ENCODE measurements at places on chromosomes 5 and 9.

GRCh38 chr5:10595672-10596309 is 31.9 kb downstream of the ANKRD33B start:
- DNase-seq, result peak; percentile 85

- DNase-seq, result no peak
These were observed 28.4 kb downstream of the SYK start for GRCh38 chr9:90830051-90830450.

DNA sequence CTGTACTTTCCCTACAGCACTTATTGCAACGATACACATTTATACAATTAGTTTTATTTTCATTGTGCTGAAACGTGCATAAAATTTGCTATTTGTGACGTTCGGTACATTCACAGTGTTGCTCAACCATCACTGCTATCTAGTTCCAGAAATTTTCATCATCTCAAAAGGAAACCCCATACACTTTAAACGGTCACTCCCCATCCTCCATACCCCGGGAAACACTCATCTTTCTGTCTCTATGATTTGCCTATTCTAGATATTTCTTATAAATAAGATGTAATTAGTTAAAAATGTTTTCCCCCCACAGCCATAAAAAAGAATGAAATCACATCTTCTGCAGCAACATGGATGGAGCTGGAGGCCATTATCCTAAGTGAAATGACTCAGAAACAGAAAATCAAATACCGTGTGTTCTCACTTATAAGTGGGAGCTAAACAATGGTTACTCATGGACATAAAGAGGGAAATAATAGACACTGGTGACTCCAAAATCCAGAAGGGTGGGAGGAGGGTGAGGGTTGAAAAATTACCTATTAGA is 40.2 kb upstream of the TEX48 start:
- no peak for DNase-seq

- no peak for DNase-seq
These were observed 421.3 kb downstream of the ACTL7B start for GRCh38 chr9:108434502-108434901.

- peak; percentile 68 for DNase-seq
These were observed 406.9 kb upstream of the ACTBL2 start for GRCh38 chr5:57889558-57889957.

GRCh38 chr5:181161534-181162175 is 14.3 kb downstream of the OR2V2 start:
- DNase-seq, result no peak

- DNase-seq, result peak; percentile 85
These were observed 22.8 kb downstream of the SMIM3 start for GRCh38 chr5:150801117-150801927.

DNA sequence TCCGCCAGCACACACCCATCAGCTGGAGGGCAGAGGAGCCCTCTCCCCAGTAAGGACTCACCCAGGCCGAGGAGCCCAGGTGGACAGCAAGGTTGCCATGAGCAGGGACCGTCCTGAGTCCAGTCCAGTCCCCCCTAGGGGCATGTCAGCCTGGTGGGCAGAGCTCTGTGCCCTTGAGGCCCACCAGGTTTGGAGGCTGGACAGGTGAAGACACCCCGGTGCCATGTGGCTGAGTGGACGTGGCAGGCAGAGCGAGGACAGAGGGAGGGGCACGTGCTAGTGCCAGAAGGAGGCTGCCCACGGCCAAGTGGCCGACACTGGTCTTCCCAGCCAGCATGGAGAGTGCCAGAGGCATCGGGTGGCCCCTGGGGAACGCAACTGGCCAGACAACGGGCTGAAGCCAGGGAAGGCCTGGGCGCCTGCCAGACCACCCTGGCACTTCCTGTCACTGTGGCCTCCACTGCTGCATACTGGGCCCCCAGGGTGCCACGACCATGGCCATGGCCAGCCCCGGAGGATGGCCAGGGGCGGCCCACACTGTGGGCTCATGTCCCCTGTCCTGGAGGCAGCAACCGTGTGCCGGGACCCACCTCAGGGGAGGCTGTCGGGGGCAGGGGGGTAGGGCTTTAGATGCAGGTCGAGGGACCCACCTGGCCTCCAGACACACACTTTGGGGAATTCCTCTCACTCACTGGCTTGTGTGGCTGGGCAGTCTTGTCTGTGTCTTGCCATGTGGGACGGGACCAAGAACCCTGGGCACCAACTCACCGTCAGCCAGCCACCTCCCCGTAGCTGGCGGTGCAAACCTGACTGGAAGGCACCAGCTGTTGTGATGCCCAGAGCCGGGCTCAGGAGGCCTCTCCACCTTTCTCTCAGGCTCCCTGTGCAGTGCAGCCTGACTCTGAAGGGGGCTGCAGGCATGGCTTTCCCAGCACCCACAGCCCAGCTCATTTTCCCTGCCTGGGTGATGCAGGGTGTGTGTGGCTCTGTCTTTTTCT is 42.3 kb upstream of the LPCAT1 start:
- DNase-seq, result no peak

DNA sequence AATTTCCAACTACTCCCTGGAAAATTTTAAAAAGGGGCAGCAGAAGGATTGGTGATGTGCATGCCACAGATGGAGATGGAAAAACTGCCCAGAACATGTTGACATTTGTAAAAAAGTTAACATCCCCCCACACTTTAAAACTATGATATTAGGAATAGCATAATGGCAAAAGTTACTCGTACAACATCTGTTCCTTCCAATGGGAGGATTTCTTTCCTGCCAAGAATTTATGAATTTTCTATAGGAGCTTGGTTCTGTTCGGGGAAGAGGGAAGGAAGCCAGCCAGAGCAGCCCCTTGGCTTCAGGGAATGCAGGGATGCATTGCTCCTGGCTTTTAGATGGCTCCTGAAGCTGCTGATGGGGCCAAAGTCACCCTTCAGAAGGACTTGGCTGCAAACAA is 22.7 kb downstream of the KLF4 start:
- DNase-seq, result no peak

- DNase-seq, result no peak
These were observed 30.5 kb upstream of the F2RL1 start for GRCh38 chr5:76788362-76788761.

DNA sequence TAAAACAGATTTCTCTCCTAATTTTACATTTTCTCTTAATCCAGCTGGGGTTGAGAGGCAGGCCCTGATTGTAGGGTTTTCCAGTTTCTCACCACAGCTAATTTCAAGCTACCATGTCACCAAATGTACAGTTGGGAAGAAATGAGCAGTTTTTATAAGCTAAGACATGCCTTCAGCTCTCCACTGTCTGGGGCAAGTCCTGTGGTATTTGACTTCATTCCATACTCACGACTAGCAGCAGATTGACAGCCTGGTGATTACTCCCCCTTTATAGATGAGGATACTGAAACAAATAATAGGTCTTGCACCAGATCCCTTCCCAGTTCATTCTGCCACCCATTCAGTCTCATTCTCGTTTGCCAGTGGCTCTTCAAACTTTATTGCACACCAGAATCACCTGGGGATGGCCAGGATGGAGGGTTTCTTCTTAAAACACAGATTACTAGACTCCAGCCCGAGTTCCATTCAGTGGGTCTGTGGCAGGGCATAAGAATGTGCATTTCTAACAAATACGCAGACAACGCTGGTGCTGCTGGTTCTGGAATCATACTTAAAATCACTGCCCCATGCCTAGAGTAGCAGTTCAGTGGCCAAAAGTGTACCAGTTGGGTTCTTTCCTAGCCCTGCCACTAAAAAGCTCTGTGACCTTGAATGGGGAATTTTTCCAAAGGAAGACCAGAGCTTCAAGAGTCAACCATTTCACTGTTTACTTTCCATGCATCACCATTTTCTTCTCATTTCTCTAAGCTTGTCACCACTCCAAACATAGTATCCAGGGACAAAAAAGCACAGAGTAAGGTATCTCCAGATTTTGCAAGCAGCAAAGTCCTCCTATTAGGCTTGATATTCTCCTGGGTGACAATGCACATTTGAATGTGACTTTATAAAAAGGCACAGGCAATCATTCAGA is 64.3 kb downstream of the CSNK1A1 start:
- DNase-seq, result peak; percentile 72

DNA sequence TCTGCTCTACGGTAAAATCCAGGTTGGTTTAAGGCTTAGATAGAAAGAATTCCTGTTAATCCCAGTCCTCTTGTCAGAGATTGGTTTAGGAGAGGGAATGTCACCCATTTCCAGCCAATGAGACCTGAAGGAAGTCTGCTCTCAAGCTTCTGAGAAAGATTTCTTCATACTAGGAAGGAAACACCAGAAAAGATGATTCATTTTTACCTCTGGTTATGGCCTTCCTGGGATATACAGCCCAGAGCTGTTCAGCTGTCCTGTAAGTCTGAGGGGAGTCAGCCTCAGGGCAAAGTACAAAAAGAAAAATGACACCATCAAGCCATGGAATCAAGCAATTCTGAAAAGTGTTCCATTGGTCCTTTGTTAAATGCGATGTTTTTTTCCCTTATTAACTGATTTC is 18.6 kb upstream of the CFAP95 start:
- DNase-seq, result peak; percentile 43

- peak; percentile 53 for DNase-seq
These were observed 1.2 kb downstream of the ST8SIA4 start for GRCh38 chr5:100901821-100902341.

- DNase-seq, result peak; percentile 60
These were observed 269.1 kb downstream of the NR2F1-AS1 start for GRCh38 chr5:93311881-93312280.

DNA sequence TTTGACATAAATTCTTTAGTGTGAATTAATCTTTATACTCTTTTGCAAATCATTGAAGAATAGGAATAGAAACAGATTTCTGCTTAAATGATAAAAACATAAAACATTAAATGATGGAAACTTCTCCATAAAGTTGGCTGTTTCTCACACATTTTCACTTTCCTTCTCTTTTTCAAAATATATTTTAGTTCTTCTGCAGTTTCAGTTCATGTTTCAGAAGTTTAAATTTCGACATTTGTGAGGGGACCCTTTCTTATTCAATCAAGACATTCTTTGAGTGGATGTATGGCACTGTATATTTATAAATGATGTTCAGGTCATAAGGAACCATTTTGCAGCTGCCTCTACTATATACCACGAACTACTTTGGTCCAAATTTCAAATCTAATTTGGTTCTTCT is 34.6 kb downstream of the TNFAIP8 start:
- no peak for DNase-seq

- DNase-seq, result no peak
These were observed 76.4 kb downstream of the PLK2 start for GRCh38 chr5:58383448-58383847.

DNA sequence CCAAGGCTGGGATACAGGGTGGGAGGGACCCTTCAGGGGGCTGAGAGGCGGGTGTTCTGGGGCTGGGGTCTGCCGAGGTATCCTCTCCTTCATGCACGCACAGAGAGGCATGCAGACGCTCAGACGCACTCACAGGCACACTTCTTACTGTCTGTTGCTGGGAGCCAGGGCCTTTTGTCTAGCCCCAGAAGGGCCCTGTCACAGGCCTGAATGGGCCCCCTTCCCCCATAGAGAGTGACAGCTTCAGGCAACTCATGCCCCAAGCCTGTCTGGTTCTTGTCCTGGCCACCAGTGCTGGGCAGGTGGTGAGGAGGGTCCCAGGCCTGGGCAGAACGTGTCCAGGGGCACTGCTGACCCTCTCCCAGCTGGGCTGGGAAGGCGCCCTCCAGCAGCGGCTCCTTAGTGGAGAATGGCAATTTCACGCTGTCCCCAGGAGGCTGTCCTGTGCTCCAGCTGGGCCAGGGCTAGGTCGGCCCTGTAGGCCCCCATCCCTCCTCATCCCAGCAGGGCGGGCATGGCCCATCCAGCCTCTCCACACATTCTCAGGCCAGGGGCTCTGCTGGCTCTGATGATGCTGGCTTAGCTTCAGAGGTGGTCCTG is 45.3 kb downstream of the LMX1B start:
- DNase-seq, result no peak

GRCh38 chr5:150001660-150002486 is 1.3 kb downstream of the HMGXB3 start:
- peak; percentile 82 for DNase-seq

GRCh38 chr9:77735494-77735893 is 87.4 kb upstream of the GNA14 start:
- peak; percentile 66 for DNase-seq

DNA sequence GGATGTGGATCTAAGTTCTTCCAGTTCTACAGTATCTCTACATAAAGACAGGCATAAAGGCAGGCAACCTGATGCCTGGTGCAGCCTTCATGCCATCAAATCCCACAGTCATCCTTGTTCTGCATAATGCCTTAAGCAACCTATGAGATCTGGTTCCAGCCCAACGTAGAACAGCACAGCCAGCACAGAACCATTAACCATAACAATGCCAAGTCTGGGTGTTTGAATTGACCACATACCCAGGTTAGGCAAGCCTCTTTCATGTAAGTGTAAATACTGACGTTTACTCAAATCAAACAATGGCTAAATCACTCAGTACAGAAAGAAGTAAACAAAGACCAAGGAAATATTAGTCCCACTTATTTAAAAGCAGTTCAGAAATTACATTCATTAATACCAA is 195.0 kb downstream of the ADAMTSL1 start:
- DNase-seq, result no peak

GRCh38 chr5:91382530-91383026 is 539 bp downstream of the ARRDC3 start:
- DNase-seq, result peak; percentile 64

DNA sequence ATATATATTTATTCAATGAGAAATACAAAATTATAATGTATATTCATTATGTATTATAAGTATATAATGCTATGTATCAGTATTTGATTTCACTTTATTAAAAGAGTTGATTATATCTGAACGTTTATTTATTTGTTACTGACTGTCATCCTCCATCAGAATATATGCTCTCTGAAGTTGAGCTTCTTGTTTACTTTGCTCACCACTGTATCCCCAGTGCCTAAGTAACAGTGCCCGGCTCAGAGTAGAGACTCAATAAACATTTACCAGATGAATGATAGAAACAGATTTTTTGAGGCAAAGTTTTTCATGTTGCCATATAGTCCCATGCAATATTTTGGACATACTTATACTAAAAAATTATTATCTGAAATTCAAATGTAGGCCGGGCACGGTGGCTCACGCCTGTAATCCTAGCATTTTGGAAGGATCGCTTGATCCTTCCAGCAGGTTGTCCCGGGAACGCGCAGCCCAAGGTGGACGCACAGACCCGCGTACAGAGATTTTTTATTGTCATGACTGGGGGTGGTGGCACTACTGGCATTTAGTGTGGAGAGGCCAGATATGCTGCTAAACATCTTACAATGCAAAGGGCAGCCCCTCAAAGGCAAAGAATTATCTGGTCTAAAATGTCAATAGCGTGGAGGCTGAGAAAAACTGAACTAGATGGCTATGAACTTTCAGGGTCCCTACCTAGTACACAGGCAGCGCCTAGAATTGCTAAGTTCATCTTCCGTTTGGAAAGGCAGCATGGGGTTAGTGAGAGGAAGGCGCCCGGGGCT is 761 bp upstream of the DNAJC25 start:
- no peak for DNase-seq

- no peak for DNase-seq
These were observed 115.3 kb downstream of the SLIT3 start for GRCh38 chr5:169185626-169186025.

- no peak for DNase-seq
These were observed 99.4 kb upstream of the C9orf72 start for GRCh38 chr9:27672718-27673117.
